Left colon (tissue), 2 donors: ENCODE measurements at places on chromosomes 1 and 21. TPM values are rescaled to one million over a fixed set of nuclear protein-coding genes. Genes with fewer than 3 reads are reported as not detected.

GRCh38 chr1:169694304-169695075 is 16.9 kb downstream of the SELL start:
- DNase-seq = no peak

DNA sequence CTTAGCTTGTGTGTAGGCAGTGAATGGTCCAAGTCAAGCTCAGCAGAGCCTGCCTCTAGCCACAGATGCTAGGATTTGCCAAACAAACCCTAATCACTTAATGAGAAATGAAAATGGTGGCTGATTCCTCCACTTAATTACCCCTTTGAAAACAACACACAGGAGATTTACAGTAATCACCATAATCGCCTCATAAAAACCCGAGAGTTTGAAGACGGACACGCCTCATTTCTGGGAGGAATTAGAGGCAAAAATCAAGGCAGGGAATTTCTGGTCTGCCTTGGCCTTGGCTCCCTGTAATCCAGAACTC is 16.3 kb upstream of the FOXE3 start:
- no peak for DNase-seq

- DNase-seq = peak; percentile 37
Observed at GRCh38 chr1:198556971-198557370, 16.5 kb upstream of the ATP6V1G3 start.

DNA sequence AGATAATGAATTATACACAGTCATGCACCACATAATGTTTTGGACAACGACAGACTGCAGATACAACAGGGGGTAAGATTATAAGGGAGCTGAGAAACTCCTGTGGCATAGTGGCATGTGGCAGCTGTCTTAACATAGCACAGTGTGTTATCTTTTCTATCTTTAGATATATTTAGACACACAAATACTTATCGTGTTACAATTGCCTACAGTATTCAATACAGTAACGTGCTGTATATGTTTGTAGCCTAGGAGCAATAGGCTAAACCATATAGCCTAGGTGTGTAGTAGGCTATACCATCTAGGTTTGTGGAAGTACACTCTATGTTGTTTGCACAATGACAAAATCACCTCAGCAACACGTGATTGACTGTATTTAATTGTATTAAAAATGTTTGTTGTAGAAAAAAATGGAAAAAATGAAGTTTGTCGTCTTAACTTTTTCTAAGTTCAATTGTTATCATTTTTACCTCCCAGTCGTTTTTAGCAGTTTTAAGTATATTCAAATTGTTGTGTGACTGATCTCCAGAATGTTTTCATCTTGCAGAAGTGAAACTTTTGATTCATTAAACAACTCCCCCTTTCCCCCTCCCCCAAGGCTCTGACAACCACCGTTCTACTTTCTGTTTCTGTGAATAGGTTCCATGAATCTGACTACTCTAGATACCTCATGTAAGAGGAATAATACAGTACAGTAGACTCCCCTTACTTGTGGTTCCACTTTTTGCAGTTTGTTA is 351.0 kb upstream of the B3GALT2 start:
- peak; percentile 37 for DNase-seq

DNA sequence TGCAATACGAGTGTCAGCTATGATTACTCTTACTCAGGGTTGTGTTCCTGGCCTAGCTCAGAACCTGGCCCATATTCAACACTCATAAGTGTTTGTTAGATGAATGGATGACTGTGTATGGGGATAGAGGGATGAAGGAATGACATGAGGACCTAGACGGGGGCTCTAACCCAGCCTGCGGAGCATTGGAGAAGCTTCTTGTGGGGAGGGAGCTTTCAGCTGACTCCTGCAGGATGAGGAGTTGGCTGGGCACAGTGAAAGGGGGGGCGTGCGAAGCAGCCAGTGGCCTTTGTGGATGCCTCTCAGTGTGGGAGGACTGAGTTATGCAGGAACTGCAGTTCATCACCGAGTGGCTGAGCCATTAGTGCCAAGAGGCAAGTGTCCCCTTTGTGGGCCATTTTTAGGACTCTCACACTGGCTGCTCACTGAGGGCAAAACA is 1.2 kb upstream of the EXTL1 start:
- no peak for DNase-seq

DNA sequence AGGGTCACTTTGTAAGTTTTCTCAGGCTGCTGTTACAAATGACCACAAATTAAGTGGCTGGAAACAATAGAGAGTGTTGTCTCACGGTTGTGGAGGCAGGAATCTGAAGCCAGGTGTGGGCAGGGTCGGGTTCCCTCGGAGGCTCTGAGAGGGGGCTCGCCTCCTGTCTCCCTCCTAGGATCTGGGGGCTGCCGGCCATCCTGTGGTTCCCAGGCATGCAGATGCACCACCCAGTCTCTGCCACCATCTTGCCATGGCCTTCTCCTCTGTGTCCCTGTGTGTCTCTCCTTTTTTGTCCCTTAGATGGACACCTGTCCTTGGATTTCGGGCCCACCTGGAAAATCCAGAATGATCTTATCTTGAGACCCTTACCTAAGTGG is 4.8 kb downstream of the TP73 start:
- no peak for DNase-seq

PPIAL4G gene
- not detected for total RNA-seq

DNA sequence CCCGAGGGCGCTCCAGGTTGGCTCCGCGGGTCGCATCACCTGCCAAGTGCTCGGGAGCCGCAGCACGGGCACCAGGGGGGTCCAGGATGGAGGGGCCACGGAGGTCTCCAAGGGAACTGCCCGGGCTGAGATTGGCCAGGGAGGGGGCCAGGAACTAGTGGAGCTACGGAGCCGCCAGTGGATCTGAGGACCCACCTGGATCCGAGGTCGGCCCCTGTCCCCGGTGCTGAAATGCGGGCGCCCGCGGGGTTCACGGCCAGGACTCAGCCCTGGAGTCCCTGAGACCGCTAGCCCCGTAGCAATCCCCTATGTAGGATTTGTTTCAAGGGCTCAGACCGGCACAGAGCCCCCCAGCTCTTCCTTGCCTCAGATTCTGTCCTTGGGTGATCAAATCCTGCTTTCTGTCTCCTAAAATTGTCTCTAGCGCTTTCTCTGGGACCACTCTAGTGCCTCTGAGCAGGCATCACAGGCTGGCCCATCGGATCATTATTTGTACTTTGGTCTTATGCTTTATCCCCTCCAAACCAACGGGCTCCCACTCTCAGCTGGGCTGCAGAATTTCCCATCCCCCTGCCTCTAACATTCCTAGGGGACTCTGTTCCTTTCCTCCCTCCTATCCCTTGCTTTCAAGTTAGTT is 27.3 kb downstream of the KIAA2013 start:
- DNase-seq = no peak

- DNase-seq = no peak
Observed at GRCh38 chr1:109501644-109502363, 7.7 kb downstream of the AMIGO1 start.

DNA sequence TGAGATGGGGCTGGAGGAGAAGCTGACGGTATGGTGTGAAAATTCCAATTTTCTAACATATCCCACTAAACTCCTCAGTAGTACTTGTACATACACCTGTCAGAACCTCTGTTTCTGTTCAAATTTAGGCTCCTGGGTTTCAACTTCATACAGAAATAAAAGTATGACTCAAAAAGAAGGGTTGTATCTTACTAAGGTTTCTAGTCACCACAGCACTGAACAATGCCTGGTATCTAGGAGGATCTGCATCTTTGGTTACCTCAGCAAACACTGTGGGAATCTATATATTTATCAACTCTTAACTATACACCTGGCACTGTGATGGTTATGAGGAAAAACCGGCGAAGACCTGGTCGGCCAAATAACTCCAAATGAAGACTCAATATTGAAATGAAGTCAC is 13.8 kb downstream of the RBM34 start:
- no peak for DNase-seq

TGFB2 gene
- 0.49 TPM for total RNA-seq

- DNase-seq = no peak
Observed at GRCh38 chr21:35084869-35085268, 35.8 kb upstream of the RUNX1 start.

DNA sequence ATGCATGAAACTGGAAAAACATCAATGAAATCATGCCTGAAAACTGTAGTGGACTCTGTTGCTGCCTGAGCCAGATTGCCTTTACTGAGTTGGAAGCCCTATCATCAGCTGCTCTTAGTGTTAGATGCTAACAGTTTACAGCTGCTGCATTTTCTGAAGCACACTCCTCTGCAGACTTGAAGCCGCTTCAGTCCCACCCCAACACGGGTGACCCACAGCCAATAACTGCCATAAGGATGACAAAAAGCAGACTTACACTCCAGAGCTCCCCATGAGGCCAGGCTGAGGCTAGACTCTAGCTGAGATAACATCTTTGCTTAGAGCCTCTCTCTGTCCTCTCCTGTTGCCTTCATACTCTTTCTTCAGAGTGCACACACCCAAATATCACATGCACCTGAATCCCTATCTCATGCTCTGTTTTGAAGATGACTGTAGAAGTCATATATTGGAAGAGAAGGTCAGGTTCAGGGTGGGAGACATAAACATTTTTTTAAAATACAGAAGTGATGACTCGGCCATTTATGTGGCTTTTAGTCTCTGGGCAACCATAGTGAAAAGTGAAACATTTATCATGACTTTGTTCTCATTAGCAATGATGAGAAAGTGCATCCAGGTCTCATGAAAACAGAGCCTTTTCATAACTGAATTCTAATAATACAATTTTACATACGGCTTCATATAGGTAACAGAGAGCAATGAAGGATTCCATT is 161.0 kb downstream of the KCNK2 start:
- DNase-seq = no peak

- no peak for DNase-seq
Observed at GRCh38 chr1:183293241-183293640, 107.2 kb downstream of the LAMC2 start.

- DNase-seq = no peak
Observed at GRCh38 chr1:26724926-26725325, 29.1 kb downstream of the ARID1A start.

DNA sequence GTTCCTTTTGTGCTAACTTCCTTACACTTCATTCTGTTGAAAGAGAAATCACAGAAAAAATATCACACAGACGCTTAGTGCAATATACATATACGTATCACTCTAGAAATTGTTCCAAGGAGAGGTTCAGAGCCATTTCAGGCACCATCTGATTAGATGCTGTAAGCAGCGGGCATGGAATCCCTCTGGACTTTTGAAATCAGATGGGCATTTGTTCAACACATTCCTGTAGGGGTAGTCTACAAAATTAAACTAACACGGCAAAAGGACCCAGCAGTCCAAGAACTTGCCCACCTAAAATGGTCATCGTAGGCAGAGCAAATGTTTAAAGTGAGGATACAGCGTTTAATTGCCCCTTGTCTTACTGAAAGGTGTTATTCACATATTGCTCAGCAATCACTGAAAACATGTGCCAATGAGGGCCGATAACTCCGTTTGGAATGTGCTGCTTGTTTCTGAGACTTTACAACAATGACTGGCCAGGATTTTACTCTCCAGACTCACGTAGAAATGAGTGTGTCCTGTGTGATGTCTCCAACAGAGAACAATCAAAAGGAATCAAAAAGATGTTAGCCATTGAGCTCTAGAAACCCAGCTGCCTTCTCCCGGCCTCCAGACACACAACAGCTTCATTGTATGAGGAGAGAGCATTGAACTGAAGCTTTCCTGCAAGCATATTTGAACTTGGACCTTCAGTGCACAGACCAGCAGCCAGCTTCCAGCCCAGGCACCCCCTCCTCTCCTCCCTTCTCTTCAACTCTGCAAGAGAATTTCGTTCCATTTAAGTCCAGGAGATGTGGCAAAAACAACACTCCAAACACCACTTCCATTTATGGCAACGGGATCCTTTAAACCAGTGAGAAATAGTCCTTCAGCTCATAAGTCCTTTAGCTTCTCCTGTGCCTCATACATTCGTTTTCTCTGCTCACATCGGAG is 32.1 kb upstream of the ADORA3 start:
- no peak for DNase-seq

DNA sequence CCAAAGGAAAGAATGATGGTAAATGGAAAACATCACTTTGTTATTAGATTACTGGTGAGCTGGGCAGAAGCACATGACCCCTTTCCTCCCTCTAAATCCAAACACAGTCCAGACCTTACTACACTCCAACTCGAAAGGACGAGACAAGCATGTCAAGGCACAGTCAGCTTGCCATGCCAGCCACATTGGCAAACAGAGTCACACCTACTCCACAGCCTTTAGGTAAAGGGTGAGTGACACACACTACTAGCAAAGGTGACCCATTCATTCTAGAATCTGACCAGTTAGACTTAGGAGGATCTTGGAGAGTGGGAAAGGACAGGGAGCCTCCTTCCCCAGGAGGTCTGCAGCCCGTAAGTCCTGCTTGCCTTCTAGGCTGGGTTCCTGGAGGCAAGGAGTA is 3.0 kb downstream of the SLC44A3 start:
- no peak for DNase-seq

TDRD10 gene
- 1.0 TPM for total RNA-seq

SLC9C2 gene
- total RNA-seq = 0.17 TPM

GRCh38 chr1:59805554-59805953 is 9.2 kb upstream of the HOOK1 start:
- DNase-seq = no peak

- DNase-seq = no peak
Observed at GRCh38 chr1:3749512-3749911, 2.7 kb upstream of the CCDC27 start.

- peak; percentile 44 for DNase-seq
Observed at GRCh38 chr1:182392050-182393028, 749 bp upstream of the GLUL start.

DNA sequence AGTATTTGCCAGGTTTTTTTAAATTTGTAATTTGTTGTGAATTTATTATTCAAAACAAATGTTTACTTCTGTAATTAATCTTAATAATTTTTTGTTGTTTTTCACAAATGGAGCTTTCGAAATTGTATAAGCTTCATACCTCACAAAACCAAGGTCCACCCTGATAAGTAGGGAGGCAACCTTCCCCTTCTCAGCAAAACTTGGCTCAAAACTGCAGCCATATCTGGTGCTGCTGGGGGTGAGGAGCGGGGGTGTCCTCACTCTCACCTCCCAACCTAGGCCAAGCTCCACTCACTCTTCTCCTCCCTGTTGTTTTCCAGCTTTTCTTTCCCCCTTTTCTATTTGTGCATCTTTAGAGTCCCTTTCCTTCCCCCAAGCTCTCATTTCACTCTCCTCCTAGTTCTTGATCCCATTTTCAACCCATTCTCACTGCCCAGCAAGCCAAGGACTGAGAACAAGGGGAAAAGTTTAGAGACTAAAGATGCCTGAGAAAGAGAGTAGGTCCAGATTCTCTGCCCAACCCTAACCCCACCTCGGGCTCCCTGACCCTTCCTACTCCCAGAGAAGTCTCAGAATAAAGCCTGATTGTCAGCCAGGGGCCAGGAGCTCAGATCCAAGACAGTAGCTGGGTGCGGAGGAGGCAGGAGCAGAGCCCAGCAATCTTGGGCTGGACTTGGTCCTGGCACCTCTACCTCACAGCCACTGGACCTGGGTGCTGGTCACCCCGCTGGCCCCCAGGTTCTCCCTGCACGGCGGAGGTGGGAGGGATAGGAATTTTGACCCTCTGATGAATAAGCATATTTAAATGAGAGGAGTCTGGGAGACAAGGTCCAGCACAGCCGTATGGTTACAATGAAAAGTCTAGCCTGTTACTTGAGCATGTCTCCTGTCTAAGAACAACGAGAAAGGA is 8.3 kb upstream of the CFAP45 start:
- DNase-seq = no peak

PLEKHN1 gene
- 0.58 TPM for total RNA-seq

RAB42 gene
- 4.7 TPM for total RNA-seq
